ENCODE measurements at places on chromosomes 5 and 9. TPM values are rescaled to one million over a fixed set of nuclear protein-coding genes. Genes with fewer than 3 reads are reported as not detected.

ROR2 gene
- 0.11 TPM for total RNA-seq

GRCh38 chr5:56059854-56060253, 65.1 kb upstream of the IL6ST start:
- no peak for DNase-seq

KIF4B gene
- total RNA-seq = not detected

STK32A gene
- not detected for total RNA-seq

- DNase-seq = no peak
These were observed 151.5 kb upstream of the SMC2 start for GRCh38 chr9:103942651-103943050.

DNA sequence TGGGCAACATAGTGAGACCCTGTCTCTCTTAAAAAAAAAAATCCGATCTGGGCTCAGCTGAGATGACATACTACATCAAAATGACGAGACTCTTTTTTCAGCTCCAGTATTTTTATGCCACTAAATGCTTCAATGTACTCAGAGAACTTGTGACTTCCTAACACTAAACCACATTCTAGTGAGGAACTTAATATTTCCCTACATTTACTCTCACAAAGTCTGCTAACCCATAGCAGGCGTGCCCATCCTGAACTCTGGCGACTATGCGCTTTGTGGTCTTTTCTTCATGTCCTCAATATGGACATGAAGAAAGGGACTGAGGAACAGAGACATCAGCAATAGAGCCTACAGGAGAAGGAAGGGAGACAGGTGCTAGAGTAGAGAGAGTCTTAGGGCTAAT, 41.3 kb downstream of the ITK start:
- DNase-seq = no peak

GRCh38 chr9:117411547-117411946, 3.3 kb downstream of the ASTN2 start:
- no peak for DNase-seq

DNA sequence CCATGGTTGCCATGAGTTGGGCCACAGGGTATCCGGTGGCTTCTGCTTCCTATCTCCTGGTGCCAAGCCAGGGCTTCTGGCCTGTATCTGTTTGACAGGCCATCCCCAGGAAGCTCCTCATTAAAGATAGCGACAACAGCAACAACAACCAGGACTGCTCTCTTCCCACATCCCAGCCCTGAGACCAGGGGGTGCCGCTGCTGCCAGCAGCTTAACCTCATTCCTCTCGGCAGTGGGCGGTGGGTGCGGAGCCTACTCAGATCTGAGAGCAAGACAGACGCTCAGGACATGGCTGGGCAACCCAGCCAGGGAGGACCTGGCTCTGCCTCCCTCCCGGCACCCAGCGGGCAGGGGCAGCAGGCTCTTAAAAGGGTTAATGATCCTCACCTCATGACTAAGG, 98.3 kb downstream of the PSD2 start:
- DNase-seq = peak; percentile 45

OTP gene
- total RNA-seq = not detected

DNA sequence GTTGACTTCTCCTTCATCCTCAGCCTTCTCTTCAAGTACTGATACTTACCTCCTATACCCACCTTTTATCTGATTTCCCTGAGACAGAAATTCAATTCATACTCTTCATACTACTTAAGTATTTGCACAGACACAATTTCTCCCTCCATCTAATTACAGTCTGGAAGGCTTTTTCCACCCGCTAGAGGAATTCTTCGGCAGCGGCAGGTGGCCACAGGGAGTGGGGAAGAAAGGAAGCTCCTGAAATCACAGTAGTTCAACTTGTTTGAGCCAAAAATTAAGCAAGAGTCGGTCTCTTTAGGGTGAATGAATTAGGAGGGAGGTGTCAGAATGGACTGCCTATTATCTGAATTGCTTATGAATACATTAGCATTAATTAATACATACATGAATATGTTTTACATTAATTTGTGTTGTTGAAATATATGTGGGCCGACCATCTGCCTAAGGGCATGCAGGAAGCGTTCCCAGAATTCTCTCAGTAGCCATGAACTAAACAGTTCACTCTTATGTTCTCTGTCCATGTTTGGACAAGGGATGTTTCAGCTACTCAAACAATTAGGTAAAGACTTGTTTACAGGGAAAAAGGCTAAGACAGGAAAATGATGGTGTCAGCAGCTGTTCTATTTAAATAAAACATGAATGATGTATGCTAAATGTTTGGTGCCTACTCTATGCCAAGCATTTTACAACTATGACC, 101.4 kb upstream of the SMARCA2 start:
- no peak for DNase-seq

PTBP3 gene
- 123 TPM for total RNA-seq

DNA sequence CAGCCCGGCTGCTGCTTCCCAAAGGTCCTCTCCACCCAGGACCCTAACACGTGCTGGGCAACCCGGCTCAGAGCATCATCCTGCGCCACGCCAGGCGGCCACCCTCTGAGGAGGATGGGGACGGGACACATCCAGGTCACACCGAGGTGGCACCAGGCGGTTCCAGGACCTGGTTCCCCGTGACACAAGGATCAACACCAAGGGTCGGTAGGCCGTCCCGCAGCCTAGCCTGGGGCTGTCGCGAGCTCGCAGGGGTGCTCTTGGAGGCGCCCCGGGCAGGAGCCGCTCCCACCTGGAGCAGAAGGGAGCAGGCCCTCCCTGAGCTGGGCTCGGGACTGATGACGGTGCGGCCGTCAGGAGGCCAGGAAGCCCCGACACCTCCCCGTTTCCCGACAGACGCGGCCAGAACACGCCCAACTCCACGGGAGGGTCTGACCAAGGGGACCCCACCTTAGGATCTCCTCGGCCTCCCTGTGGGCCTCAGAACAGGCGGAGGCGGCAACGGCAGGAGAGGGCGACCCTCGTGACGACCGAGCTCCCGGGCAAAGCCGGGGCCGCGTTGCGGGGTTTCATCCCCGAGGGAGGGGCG, 6.3 kb downstream of the EXD3 start:
- DNase-seq = no peak

DNA sequence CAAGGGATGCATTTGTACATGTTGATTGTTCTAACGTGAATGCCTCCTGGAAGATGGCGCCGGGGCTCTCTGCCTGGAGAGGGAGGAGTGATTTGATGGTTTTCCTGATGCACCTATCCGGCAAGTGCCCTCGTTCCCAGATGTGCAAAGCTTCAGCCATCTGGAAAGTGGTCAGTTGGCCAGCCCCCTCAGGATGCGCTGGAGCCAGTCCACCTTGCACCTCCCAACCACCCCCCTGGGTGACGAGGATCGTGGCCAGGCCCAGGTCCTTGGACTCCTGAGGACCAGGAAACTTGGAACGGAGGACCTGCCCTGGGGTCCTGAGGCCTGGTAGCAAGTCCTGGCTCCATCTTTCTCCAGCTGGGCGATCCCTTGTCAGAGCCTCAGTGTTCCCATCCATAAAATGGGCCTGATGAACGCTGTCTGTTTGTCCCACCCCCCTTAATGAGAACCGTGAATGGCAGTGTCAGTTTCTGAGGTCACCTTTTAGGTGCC, 23.6 kb upstream of the RNU6ATAC start:
- peak; percentile 28 for DNase-seq

DNA sequence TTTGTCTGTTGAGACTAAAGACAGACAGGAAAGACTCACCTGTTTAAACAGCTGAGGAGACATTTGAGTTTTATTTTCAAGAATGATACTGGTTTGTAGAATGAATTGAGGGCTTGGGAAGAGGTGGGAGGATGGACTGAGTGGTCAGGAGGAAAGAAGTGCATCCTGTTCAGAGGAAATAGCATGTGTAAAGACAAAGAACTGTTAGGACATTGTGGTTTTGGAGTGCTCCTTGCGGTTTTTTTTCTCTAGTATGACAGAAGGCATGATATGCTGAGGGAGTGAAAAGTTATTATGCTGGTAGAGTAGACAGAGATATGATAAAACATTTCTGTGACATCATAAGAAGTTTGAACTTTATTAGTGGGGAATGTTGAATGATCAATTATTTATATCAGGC, 270.7 kb upstream of the ELAVL2 start:
- no peak for DNase-seq
